Urothelium cell line (cell line): ENCODE measurements at places on chromosomes 3 and 15.
A peak's percentile ranks its signal among the peaks of the same experiment; 100 is the strongest.

DNA sequence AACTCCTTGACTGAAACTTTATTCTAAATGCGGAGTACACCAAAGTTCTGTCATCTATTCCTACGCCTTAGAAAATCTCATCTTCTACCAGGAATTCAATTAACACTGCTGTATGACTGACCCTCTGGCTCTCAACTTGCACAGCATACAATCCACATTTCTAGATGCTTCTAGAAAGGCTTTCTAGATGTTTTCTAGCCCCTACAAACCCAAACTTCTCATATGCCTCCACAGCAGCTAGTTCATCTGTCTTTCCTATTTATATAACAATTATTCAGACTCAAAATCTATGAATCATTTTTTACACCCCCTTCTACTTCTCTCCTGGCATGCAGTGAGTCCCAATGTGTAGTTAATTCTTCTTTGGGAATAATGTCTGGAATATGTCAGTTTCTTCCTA lies 13.2 kb downstream of the INO80 start:
- no peak for DNase-seq

GRCh38 chr3:126664591-126665214 lies 9.8 kb upstream of the TXNRD3 start:
- no peak for DNase-seq

DNA sequence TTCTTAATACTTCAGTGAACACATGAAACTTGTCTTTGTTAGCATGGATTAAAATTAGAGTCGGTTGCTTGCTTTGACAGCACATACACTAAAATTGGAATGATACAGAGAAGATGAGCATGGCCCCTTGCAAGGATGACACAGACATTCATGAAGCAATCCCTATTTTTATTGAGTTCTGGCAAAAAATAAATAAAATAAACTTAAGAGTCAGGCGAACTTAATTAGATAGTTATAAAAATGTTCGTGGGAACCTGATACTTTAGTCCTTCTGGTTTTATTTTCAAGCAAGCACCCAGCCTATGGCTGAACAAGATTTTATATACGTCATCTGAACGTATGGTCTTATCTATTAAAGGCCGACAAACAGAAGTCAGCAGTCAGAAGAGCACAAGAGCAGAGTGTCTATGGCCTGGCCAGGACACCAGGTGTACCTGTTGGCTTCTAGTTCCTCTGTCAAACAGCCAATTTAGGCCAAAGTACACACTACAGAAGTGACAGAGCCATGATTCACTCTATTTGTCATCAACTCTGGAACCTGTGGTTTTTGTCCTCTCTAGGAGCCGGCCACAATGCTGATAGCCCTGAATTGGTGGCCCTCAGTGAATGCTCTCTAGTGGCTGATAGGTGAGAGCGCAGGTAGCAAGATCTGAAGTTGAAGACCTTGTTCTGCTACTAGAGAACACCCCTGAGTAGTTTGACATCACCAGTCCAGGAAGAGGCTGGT lies 64.3 kb downstream of the LEO1 start:
- peak; percentile 21 for DNase-seq

GRCh38 chr3:110343945-110344344 lies 727.7 kb upstream of the NECTIN3 start:
- DNase-seq, result no peak

GRCh38 chr3:5678248-5678647 lies 490.7 kb downstream of the EDEM1 start:
- no peak for DNase-seq

- DNase-seq, result peak; percentile 79
Observed at GRCh38 chr3:10753964-10754363, 62.1 kb upstream of the SLC6A11 start.

DNA sequence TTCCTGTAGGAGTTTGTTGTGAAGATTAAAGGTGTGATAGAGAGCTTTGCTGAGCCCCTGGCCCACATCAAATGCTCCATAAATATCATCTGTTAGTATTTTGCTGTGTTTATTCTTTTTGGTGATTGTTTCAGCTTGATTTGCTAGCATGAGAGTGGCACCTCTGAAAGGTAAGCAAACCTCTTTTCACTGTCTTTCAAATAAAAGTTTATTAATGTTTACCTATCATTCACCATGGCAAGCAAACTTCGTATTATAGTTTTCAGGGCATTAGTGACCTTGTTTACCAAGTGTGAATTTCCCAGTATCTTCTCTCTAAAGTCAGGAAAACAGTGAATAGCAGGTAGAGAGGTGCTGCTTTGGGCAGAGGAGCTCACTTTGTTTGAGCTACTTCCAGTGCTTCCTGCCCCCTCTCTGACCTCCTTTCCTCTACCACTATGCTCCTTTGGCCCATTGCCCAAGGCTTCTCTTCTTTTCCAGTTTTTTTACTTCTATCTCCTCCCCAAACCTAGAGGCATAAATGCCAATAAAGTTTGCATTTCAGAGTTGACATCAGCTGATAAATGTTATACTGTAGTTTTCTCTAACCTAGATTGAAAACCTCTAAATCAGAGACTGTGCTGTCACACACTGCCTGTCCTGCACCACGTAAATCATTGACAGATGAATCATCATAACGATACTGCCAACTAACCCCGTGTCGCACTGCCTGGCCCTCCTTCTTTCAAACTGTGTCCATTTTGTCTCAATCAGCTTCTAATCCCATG lies 569.0 kb downstream of the TUSC7 start:
- DNase-seq, result peak; percentile 72

GRCh38 chr3:50913260-50913659 lies 238.5 kb downstream of the DOCK3 start:
- DNase-seq, result no peak

DNA sequence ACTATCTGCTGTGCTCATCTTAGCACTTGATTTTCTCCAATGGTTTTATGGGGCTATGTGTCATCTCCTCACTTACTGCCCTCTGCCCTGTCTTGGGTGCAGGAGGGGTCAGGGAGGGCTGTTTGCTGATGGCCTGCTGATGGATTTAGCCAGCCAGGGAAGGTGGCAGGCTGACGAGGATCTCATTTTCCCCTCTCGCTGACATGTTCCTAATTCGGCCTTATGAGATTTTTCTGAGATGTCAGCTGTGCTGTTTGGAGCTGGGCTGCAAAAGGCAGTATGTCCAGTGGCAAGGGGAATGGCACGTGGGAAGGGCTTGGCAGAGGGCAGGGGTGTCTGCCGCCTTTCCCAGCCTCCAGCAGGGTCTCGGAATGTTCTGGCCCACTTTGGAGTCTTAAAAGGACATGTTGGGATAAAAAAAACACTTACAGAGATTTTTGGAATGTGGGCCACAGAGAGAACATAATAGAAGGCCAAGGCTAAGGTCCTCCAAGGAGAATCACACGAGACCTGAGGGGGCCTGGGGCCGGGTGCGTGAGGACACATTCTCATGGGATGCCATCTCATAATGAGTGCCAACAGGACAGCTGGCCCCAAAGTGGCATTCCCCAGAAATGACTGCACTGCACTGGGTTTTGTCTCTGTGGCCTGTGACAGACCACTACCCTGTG lies 303.8 kb downstream of the TLE3 start:
- DNase-seq, result no peak
